ENCODE measurements at places on chromosomes 5 and 9.

GRCh38 chr5:178249191-178249989 is 16.8 kb upstream of the PHYKPL start:
- DNase-seq: no peak

GRCh38 chr5:103207653-103208052 is 50.9 kb upstream of the MACIR start:
- no peak for DNase-seq

- no peak for DNase-seq
These were observed 736 bp upstream of the FCN2 start for GRCh38 chr9:134879664-134880483.

GRCh38 chr5:637581-638450 is 25.7 kb downstream of the CEP72 start:
- DNase-seq: no peak

DNA sequence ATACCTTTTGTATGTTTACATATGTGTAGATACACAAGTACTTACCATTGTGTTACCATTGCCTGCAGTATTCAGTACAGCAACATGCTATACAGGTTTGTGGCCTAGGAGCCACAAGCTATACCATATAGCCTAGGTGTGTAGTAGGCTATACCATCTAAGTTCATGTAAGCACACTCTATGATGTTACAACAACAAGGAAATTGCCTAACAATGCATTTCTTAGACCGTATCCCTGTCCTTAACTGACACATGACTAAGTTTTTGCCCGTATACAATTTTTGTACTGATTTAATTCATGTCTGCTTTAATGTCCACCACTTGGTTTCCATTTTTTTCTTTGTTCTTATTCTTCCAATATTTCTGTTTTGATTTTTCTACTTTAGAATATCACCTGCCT is 18.5 kb downstream of the TNPO1 start:
- no peak for DNase-seq

DNA sequence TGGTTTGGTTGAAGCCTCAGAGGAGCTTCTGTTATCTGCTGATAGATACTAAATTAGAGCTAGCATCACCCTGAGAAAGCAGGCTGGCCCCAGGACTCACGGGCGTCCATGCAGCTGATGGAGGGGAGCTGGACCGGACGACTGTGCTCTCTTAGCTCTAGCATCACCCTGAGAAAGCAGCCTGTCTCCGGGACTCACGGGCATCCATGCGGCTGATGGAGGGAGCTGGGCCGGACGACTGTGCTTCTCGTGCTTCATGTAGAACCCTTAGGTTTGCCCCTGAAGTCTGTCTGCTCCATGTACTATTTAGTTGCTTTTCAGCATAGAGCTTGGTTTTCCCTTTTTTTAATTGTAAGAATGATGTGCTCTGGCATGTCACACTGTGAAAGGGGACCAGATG is 16.3 kb upstream of the LTC4S start:
- DNase-seq: no peak

Measured in SW 1271 (cell line).